COLO829 (cell line): ENCODE measurements at places on chromosomes 2 and 18.

GRCh38 chr18:27728659-27729058 lies 448.3 kb downstream of the CDH2 start:
- no peak for DNase-seq

- DNase-seq, result no peak
Measured at GRCh38 chr2:67660871-67661270, 263.7 kb downstream of the ETAA1 start.

DNA sequence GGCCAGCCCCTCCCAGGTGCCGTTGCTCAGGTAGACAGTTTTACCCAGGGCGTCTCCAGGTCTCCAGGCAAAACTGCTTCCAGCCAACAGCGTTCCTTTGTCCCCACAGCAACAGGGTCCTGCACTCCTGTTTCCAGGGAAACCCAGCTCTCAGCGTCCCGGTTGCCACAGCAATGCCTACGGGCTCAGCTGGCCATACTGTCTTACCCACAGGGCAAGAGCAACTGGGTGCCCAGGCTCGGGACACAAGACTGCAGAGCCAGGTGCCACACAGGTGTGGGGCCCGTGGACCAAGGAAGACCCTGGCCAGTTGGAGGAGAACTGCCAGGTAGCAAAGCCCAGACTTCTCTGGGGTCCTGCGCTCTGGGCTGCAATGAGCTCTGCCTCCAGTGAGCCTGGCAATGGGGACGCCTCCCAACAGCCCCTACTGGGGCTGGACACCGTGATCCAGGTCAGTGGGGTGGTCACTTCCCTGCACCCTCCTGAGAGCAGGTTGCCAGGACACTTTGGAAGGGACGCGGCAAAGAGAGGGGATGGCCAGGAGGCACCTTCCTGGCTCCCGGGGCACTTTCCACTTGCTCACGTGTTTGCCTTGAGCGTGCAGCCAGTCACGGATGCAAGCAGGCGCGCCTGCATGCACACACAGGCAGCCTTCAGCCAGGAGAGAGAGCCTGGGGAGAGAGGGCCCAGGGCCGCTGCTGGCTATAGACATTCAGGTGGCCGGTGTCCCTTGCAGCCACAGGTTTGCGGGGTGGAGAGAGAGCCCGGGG lies at the start of gene CROCC2:
Gene CROCC2, plus strand, starts transcription at position 196 of the 770 bp plus-strand sequence. Its CDS starts 178 bp downstream, at position 374.
- no peak for DNase-seq

DNA sequence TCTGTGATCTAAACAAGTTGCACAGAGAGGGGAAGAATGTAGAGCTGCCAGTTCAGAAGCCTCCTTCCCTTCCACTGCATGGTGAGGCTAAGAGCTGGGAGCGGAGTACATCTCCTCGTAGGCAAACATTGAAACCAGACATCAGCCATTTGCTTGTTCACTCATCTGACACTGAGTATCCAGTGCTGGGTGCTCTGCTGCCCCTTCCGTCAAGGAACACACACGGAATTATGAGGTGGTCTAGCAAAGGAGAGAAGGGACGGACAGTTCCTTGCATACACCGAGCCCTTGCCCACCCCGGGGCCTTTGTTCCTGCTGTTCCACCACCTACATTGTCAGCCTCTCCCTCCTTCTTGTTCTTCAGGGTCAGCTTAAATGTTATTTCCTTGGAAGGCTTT lies 44.6 kb downstream of the SLC4A1AP start:
- DNase-seq, result no peak

DNA sequence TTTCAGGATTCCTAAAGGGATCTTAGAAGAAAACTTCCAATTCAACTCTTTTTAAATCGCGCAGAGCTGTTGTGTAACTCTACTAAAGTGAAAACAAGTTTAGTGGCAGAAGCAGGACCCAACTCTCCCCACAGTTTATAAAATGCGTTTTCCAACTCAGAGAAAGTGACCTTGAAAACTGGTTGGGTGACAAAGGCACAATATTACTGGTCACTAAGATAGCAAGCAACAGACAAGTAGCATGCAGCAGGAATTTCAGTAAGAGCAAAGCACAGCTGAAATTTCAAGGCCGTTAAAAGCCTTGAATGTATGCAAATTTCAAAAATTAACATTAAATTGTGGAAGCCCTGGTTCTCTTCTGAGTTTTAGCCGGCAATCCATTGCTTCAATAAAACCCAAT lies 66.9 kb downstream of the STK39 start:
- no peak for DNase-seq
